Hindlimb muscle (tissue), 1 donor: ENCODE measurements at places on chromosomes 16 and 17.

DNA sequence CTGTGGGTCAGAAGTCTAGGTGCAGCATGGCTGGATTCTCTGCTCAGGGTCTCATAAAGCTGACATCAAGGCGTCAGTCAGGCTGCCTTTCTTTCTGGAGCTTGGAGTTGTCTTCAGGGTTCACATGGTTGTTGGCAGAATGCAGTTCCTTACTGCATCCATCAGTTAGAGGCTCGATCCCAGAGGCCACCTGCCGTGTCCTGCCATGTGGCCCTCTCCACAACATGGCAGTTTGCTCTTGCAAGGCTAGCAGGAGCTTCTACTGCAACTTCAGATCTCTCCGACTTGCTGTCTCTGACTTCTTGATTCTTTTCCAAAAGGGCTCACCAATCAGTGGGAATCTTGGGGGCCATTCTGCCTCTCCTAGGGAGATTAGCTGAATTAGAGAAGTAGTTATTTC lies 11.9 kb downstream of the PITPNC1 start:
- no peak for DNase-seq

GRCh38 chr17:70564006-70564620 lies 394.8 kb downstream of the KCNJ2 start:
- no peak for DNase-seq

DNA sequence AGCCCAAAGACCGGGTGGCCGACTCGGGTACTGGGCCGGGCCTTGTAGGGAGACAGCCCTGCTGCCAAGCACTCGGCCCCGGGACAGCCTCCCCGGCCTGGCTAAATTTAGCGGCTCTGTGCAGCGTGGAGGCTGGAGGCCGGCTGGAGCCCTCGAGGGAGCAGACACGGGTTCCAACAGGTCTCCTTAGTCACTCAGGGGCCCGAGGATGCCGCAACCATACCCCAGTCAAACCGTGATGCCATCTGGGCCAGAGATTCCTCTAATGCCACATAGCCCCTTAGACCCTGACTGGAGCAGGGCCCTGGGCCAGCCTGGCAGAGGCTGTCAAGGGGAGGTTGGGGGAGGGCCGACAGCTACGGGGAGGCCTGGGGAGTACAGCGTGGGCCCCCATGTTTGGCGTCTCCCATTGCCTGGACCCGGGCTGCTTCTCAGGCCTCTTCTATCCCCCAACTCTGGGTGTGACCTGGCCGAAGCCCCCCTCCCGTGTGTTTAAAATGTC lies 2.9 kb upstream of the P2RX1 start:
- no peak for DNase-seq

DNA sequence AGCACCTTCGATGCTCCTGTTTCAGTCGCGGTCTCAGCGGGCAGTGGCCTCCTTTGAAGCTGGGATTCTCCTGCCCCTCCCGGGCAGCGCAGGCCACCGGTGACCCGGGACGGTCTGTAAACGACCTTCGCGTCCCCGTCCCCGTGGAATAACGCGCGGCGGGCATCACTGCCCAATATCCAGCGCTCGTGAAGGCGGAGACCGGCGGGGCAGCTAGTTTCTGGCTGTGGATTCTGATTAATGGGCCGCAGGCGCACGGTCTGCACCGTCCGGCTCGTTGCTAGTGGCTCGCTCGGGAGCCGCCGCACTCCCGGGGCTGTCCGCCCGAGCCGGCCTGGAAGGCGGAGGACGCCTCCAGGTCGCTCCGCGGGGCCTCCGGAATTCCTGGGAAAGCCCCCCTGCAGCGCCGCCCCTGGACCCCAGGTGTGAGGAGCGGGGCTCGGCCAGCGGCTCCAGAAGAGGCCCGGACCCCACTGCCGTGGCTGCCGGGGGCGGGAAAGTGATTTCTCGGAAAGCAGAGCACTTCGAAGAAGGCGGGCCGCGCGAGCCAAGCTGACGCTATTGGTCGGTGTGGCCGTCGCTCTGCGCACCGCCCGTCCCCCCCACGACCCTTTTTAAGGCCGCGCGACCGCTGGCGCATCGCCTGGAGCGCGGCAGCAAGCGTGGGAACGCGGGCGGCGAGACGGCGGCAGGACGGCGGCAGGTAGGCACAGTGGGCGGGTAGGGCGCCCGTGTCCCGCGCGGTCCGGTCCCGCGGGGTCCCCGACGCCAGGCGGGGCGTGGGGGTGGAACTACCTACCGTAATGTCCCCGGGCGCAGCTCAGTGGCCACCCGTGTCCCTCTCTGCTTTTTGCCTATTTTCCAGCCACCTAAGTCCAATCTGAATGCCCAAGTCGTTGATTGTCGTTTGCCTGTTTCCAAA lies at the start of gene IRF8:
Gene IRF8 (plus strand): TSS at position 642 of the 922 bp plus-strand sequence. CDS start 3,854 bp downstream, outside the sequence.
- DNase-seq: peak; percentile 87

DNA sequence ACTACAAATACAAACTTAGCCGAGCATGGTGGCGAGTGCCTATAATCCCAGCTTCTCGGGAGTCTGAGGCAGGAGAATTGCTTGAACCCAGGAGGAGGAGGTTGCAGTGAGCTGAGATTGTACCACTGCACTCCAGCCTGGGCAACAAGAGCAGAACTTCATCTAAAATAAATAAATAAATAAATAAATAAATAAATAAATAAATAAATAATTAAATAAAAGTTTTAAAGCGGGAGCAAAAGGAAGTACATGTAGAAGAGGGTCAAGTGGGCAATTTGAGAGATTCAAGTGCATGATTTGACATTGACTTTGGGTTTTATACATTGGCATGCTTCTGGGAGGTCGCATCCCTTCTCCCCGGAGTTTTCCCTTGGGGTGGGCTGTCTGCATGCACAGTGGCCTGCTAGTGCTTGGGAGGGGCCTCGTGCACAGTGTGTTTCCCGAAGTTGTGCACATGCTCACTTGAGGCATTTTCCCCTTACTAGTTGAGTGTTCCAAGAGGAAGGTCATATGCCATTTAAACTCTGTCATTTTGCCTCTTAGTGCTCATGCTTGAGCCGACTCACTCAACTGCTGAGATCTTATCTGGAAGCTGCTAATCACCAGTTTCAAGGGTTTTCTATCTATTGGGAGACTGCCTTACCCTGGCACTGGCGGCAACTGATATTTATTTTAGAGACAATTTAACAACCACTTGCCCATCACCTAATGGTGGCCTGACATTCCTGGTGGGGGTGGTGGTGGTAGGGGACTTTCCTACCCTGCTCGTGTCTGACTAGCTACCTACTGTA lies 193.2 kb upstream of the MPHOSPH6 start:
- DNase-seq: no peak

DNA sequence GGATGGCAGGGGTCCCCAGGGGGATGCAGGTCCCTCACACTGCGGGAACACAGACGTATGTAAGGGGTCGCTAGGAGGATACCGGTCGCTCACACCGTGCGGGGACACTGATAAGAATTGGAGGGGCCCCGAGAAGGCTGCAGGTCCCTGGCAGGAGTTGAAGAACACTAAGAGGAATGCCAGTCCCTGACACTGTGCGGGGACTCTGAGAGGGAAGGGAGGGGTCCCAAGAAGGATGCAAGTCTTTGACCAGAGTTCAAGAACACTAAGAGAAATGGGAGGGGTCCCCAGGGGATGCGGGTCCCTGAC lies 510 bp downstream of the ERCC4 start:
- DNase-seq: no peak

- no peak for DNase-seq
These were observed 134.9 kb downstream of the MSI2 start for GRCh38 chr17:57391076-57391825.

- DNase-seq: peak; percentile 84
These were observed 36.8 kb downstream of the CHD9 start for GRCh38 chr16:53091466-53092211.

GRCh38 chr17:82911822-82912221 lies 72.0 kb upstream of the ZNF750 start:
- DNase-seq: no peak

DNA sequence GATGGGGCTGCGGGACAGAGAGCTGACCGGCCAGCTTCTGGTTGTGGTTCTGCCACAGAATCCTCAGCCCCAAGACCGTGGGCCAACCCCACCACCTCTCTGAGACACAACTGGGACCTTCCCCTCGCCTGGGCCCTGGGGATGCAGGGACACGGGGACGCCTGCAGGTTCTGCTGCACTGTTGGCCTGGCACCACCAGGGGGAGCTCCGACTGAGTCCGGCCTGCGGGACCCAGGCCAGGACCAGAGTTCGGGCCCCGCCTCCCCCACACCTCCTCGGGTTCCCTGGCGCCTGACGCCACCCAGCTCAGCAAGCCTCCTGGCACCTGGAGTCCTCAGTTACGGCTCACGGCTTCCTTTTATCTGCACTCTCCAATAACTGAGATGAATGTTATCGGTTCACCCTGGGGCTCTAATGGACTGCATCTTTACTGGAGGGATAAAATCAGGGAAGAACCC lies 27.3 kb downstream of the TBC1D16 start:
- DNase-seq: peak; percentile 74

DNA sequence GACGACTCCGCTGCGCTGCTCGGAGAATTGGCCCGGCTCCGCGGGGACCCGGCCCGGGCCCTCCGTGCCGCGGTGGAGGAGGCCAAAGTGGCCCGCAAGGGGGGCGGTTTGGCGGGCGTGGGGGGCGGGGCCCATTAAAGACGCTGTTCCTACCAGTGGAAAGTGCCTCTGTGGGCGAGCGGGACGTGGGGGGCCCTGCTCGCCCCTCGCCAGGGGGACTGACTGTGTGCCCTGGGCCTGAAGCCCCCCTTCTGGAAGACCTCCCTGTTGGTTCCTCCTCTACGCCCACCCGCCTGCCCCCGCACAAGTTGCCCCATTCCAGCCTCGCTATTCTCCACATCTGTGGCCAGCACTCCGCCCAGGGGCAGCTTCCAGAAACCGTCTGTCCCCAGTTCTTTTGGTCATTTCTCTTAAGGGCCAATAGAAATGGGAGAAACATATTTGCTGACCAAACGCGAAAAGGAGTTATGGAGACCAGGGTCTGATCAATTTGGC lies 1.9 kb upstream of the FGF11 start:
- no peak for DNase-seq

GRCh38 chr17:73341350-73342049 lies 29.7 kb upstream of the CDC42EP4 start:
- DNase-seq: no peak

DNA sequence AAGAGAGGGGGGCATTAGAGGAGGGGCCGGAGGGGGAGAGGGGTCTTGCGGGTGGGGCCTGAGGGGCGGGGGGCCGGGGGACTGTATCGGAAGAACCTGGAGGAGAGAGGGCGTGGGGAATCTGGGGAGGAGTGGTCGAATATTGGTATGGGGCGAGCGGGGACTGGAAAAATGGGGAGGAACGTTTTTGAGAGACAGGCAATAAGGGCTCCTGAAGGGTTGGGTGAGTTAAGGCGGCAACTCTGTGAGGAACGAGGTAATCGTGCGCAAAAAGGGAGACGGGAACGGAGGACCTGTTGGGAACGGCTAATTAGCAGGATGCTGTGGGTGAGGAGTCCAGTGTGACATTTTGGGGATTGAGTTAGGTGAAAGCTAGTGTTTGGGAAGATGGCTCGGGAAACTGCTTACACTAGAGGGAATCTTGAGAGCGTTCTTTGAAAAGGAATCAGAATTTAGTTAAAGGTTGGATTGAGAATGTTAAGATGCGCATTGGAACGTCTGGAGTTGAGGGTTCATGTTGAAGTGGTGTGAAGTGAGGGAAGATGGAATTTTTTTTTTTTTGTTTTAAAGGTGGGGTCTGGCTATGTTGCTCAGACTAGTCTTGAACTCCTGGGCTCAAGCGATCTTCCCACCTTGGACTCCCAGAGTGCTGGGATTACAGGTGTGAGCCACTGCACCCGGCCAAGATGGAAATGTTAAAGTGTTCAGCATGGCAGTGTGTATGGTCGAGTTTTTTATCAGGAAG lies 662 bp downstream of the WIPF2 start:
- peak; percentile 76 for DNase-seq

DNA sequence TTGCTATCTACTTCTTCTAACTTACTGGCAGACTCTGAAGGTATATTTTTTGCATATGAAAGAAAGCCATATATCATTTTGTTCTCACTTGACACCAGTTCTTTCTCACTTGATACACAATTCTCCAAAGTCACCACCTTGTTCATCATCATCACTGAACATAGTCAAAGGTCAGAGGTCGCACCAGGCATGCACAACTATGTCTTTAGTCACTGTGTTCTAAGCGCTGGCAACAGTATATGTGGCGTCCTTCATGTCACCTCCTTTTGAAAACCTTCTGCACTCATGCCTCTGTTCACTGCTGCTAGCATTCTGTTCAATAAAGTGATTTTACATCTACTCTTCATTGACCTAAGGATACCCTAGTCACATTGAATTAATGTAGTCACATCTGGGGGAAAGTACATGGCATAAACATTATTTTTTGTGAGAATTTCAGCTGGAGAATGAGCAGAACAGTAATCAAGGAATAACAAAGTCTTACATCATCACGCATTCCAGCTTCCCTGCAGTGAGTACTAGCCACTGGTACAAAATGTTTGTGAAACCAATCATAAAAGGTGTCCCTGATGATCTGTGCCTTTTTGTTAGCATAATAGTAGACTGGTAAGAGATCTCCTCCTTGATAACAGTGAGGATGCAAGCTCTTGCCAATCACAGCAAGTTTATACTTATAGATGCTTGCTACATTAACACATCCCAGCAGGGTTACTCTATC lies 20.5 kb upstream of the TBX4 start:
- no peak for DNase-seq
